Pancreas (tissue), 10 donors: ENCODE measurements at places on chromosomes 3 and 15. TPM values are rescaled to one million over a fixed set of nuclear protein-coding genes. Genes with fewer than 3 reads are reported as not detected.

DNA sequence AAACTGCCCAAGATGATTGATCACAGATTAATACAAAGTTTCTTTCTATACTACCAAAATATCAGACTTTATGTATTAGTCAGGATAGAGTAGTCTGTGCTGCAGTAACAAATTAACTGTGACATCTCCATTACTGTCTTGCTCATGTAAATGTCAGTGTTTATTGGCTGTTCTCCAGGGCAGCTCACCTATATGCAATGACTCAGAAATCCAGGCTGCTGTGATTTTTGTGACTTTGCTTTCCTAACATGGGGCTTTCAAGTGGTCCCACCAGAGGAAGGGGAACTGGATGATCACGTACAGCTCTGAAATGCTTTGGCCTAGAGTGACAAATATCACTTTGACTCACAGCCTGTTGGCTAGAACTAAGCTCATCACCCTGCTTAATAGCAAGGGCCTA, 12.9 kb downstream of the PLS1 start:
- DNase-seq = no peak

DNA sequence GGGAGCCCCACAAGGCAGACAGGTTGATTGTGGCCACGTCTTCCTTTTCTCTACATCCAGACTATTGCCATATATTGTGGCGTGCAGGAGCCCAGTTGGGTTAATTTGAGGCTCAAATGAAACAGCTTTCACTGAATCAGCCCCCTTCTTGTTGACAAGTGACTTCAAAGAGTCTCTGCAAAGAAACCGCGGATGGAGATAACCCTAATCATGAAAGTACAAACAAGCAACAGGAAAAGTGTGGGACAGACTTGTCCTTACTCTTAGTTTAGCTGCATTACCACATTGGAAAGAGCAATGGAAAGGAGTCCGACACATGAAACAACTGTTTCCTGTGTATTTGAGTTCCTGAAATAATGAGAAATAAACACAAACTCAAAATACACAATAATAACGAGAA, 3.3 kb downstream of the TMEM40 start:
- DNase-seq = no peak

DNA sequence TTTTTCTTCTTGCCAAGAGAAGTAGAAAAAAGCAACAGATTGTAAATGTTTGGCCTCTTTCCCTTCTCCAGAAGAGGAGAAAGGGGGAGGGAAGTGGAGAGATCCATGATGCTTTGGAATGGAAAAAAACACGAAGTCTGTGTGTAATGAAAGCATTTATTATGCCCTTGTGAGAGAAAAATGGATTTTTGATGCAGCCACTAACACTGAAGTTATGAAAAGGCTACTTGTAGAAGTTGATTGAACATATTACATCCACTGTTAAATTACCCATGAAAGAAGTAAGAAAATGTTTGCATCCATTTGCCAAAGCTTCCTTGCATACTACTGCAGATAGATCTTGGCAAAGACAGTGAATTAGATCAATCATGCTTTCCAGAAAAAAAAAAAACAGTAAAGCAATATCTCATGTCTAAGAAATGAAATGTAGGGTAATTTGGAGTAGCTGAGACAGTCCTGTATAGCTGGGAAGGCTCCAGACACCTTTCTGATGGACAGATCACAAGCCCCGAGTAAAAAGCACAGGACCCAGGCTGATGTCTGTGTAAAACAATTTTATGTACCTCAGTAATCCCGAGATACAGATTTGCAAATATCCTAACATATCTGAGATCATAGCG, 295.5 kb downstream of the PLOD2 start:
- no peak for DNase-seq

DNA sequence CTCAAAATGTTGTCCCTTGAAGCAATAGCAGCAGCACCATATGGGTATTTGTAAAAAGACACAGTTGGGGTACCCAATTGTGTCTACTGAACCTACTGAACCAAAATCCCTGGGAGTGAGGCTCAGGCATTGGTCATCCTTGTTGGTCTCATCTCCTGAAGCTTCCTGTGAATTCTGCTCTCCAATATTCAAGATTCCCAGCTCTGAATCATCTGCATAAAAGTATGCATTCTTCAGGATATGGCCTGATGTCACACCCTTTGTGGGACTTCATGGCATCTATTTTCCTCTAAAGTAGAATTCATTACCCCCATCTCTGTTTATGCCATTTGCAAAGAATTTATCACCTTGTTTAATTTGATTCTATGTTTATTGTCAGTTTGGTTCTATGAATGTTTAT, 13.3 kb upstream of the PTX3 start:
- no peak for DNase-seq

- no peak for DNase-seq
Observed at GRCh38 chr3:144058713-144059112, 87.1 kb downstream of the DIPK2A start.

DNA sequence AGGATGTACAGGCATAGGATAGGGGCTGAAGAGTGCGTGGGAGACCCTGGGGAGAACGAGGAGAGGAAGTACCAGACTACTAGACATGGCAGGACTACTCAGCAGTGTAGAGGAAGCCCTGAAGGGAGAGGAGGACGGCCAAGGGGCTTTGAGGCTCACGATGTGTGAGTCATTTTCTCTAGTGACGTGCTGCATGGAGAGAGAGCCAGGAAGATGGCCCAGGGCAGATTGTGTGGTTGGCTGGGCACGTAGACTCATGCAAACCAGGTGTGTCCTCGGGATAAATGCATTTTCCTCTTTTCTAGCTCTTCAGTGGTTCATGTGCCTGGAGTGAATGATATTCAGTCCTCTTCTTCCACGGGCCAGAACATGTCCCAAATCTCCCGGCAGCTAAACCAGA, 115.0 kb upstream of the ABHD17C start:
- DNase-seq = no peak

DNA sequence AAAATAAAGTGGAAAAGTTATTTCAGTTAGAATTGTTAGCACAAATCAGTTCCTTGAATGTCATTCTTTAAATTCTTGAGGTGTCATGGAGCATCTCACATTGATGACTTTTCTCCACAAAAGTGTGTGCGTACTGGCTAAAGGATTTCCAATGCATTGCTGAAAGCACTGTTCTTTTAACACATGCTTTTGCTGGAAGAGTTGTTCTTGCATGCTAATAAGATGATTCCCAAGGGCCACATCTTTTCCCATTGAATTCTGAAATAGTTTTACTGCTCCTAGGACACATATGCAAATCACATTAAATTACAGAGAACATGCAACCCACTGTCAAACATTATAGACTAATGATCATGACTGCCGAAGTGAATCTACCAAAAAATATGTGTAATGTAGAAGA, 516.3 kb upstream of the CADM2 start:
- DNase-seq = no peak

DNA sequence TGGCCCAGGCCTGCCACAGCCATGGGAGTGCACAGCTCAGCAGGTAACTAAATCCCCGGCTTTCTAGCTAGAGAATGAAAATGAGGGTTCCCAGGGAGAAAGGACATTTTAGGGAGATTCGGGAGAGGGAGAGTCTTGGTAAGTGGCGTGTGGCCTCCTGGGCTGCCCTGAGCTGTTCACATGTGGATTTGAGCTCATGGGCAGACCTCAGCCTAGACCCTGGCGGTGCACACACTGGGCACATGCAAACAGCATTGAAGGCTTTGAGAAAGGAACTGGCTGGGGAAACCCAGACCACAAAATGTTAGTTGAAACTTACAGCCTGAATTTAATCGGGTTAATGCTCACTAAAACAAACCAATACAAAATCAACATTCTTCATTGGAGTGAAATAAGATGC, 72.4 kb downstream of the TFRC start:
- DNase-seq = no peak

DNA sequence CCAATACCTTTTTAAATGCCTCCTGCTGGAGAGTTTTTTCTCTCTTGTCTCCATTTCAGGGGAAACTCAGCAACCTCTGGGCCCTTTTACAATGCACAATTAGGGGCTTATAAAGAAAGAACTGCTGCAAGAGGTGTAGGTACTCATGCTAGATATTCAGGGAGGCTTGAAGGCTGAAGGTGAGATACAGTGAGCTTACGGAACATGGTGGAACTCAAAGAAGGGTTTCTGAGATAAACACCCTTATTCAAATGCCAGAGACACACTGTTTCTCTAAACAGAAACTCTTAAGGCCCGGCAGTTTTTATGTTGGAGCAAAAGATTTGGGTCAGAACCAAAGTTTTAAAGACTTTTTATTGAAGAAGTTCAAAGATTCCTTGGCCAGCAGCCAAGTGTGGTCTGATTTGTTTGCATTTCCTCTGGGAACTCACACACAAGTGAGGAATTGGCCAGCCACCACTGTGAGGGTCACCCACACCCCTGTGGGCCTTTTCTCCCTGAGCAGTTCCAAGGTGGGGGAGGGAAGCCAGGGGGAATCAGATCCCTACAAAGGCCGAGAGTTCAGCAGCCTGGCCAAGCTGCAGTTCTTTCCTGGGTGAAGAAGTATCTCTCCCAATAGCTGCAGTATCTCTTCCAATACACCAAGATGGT, 47.8 kb downstream of the TNFAIP8L3 start:
- DNase-seq = peak; percentile 34

DNA sequence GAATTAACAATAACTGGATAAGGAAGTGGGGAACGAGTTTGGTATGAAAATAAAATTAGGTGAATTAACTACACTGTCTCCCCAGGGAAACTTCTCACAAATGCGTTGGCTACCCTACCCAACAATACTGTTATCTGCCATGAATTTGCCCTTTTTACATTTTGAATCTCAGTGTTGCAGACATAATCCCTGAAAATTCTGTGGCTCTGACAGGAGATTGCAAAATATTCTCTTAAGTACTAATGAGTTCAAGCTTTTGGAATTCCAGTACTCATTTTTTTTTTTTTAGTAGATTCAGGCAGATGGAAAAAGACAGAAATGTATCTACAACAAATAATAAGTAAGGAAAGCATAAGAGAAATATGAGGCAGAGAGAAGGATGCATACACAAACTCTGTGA, 332.6 kb downstream of the LSAMP start:
- DNase-seq = no peak

GRCh38 chr3:122021037-122021436, 1.0 kb downstream of the ILDR1 start:
- DNase-seq = no peak

GRCh38 chr3:133966954-133967353, 62.8 kb downstream of the SLCO2A1 start:
- DNase-seq = no peak

- no peak for DNase-seq
Observed at GRCh38 chr3:61442696-61443095, 118.7 kb upstream of the PTPRG start.

DNA sequence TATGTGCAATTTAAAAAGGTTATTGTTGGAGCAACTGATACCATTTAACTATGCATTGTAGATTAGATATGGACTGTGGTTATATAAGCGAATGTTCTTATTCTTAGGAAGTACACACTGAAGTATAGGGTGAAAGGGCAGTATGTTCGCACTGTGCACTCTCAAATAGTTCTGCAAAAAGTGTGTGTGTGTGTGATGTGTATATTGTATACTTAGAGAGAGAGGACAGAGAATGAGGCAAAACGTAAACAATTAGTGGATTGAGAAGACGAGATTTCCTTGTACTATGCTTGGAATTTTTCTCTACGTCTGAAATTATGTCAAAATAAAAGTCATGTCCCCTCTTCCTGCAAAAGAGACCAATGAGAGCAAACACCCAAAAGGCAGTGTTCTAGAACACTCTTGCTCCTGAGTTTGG, 30.4 kb downstream of the LSM3 start:
- no peak for DNase-seq

DNA sequence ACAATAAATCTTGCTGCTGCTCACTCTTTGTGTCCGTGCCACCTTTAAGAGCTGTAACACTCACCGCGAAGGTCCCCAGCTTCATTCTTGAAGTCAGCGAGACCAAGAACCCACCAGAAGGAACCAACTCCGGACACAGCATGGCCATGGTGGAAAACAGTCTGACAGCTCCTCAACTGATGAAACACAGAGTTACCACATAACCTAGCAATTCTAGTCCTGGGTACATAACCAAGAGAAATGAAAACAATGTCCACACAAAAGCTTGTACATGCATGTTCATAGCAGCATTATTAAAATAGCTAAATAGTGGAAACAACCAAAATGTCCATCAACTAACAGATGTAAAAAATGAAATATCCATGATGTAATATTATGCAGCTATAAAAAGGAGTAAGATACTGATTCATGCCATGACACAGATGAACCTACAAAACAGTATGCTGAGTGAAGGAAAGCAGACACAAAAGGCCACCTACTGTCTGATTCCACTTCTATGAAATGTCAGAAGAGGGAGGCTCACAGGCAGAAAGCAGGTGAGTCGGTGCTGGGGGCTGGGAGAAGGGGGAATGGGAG, 36.8 kb downstream of the VGLL4 start:
- DNase-seq = no peak

DNA sequence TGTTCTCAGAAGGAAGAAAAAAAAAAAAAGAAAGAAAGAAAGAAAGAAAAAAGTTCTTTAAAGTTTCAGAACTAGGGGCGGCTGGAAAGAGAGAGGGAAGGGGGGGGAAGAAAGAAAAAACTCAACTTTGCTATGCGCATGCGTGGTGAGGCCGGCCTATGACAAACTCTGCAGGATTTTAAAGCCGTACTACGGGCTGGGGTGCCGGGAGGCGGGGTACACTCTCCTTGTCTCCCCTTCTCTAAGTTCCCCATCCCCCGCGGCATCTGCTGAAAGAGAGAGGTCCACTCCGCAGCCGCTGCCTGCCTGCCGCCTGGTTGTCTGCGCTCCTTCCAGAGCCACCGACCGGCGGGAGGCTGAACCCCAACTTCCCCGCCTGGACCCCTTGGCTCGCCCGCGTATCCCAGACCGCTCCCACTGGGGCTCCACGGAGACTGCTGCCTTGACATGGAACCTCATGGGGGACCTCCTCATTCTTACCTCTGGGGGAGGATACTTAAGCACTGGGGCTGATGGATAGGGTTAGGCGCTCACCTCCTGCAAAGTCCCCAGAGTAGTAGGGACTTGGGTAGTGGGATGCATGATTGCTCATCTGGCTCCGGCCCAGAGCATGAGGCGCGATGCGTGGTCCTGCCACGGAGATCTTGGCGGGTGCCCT, 1.4 kb upstream of the WNT5A start:
- peak; percentile 70 for DNase-seq

DNA sequence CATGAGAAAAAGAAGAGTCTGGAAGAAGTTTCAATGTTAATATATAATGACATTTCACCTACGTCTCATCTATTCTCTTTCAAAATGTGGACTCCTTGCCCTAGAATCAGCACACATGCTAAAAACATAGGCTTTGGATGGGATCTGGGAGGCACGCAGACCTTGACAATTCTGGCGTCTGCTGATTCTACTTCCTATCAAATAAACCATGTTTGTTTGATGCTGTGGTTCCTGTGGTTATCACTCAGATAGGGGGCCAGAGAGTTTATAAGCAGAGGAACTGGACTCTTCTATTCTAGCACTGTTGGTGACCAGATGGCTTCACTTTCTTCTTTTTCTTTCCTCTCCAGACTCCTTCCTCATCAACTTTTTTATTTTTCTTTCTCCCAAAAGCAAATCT, 336.8 kb downstream of the DIPK2A start:
- DNase-seq = no peak

- no peak for DNase-seq
Observed at GRCh38 chr3:13528217-13528867, 20.6 kb upstream of the FBLN2 start.

Gene GOLGA8G
- not detected for total RNA-seq

Gene TASOR
- 32.1 TPM for total RNA-seq

Gene ZNF80
- not detected for total RNA-seq

Gene TMEM45A
- 5.0 TPM for total RNA-seq

Gene SETD5
- 43.4 TPM for total RNA-seq

Gene MASP1
- total RNA-seq = 1.3 TPM

Gene SRGAP3
- 5.1 TPM for total RNA-seq
